ENCODE measurements at places on chromosomes 6 and 20. TPM values are rescaled to one million over a fixed set of nuclear protein-coding genes. Genes with fewer than 3 reads are reported as not detected.

DNA sequence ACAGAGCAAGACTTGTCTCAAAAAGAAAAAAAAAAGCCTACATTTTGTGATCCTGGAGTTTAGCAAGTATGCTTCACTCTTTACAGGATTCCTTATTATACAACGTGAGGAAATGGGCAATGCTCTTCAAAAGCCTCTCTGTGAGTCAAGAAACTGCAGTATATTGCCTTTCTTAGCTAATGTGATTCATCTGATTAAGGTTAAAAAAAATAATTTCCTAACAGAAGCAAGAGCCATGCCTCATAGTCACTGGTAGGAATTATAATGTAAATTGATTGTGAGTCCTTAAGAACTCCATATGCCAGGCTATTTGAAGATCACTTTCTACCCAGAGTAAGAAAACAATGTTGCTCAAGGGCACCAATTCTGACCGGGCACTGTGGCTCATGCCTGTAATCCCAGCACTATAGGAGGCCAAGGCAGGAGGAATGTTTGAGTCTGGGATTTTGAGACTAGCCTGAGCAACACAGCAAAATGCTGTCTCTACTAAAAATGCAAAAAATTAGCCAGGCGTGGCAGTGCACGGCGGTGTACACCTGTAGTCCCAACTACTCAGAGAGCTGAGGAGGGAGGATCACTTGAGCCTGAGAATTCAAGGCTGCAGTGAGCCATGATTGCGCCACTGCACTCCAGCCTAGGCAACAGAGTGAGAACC lies 43.3 kb downstream of the SLC26A8 start:
- no peak for DNase-seq

DNA sequence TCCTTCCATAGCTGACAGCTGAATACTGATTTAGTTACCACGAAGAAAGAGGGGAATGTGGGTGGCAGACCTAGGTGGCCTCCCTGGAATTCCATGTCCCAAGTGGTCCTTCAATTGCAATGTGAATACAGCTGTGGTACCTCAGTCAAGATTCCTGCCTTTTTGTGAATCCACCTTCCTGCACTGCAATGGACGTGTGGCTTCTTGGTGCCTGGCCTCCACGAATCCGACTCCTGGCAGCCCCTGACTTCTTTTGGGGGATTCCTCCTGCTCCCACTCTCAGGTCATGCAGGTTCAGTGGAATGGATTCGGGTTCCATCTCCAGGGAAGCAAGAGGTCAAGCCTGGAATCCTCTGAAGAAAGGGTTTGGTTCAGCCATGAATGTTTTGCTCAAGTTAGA lies 117.8 kb downstream of the DACT2 start:
- no peak for DNase-seq

DNA sequence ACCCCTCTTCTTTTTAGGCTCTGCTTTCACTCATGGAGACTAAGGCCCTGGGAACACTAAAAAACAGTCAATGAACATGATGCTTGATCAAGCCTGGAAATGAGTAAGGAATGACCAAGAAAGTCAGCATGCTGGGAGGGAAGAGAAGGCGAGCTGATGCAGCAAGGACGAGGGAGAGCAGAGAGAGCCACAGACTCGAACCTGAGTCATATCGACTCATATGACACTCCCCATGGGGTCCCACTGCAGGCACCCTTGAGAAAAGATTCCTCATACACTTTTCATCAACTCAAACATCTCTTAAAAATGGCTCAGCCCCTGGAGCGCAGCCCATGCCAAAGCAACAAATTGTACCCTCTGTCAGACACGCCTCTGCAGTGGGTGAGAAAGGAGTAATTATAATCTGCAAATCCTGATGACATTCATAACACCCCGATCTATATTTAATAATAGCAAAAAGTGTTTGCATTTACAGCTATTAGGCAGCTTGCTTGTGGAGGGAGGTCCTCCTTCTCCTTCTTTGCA lies 127.2 kb downstream of the F13A1 start:
- DNase-seq = no peak

DNA sequence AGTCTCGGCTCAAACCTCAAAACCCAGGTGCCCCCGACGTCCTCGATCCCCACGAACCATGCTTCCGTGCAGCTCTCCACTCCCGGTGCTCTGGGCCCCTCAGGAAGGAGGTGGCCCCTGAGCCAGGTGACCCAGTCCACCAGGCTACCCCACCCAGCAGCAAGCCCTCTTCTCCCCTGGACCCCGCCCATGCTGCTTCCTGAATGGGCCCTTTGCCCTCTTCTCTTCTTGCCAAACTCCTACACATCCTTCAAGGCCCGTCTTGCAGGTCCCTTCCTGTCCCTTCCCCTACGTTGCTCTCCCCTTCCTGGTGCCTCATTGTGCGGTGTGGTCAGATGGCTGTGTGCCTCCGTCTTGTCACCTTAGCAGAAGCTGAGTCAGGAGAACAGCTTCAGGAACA lies 3.4 kb upstream of the GATA5 start:
- DNase-seq = no peak

WFDC10B gene
- total RNA-seq = not detected

SCGN gene
- total RNA-seq = 0.79 TPM
